ENCODE measurements at places on chromosomes 6 and 20.

DNA sequence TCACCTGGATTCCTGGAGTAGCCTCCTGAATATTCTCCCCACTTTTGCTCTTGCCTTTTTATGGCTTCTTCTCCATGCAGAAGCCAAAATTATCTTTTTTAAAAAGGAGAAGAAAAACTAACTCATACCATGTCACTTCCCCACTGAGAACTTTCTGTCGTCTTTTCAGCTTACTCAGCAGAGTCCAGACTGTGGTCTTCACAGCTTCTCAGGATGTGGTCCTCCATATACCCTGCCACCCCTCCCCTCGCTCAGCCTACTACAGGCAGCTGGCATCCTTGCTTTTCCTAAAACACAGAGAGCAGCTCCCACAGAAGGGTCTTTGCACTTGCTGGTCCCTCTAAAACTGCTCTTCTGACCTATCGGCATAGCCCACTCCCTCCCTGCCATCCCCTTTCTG is 89.4 kb upstream of the ISM1 start:
- peak; percentile 58 for DNase-seq

GRCh38 chr20:535958-536357 is 7.6 kb downstream of the CSNK2A1 start:
- peak; percentile 35 for DNase-seq

DNA sequence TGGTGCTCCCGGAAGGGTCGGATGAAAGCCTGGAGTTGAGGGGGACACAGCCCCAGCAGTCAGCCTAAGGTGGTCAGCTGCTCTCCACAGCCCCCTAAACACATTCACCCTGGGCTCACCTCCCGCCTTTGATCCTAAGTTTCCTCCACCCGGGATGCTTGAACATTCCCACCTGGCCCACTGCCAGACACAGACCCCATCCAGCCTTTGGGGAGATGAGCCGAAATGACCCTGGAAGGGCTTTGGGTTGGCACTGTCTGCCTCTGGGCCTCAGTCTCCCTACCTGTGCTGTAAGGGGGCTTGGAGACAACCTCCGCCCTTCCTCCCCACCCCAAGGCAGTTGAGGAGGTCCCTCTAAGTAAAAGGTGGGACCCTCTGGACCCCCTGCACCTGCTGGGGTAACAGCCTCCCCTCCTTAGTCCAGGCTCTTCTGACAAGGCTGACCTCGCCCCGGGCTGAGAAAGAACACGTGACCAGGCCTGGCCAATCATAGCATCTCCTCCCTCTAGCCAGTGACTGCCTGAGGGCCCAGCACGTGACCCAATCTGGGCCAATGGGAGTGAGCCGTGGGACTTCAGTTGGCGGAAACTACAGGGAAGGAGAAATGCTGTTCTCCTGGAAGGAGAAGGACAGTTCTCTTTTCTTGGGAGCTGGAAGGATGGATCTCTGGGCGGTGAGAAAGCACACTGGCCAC is 16.9 kb upstream of the UBE2V1 start:
- no peak for DNase-seq

GRCh38 chr6:37916675-37917074 is 97.1 kb downstream of the ZFAND3 start:
- DNase-seq: no peak

DNA sequence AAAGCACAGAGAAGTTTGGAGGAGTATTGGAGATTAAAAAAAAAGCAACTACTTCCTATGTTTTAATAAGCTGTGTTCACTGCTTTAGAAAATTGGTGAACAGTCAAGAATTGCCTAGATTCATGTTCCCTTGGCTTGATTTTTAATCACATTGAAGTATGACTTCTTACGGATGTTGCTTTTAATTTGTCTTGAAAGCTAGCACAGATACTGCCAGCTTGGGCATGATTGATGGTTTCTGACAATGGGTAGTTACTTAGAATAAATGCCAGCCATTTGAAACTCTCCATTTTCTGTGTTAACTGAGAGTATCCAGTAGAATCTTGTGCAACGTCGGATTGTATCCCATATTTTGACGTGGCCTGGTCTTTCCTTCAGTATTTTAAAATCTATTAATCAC is 178.0 kb downstream of the DTNBP1 start:
- no peak for DNase-seq

- no peak for DNase-seq
Measured at GRCh38 chr20:11529047-11529446, 388.6 kb upstream of the BTBD3 start.

DNA sequence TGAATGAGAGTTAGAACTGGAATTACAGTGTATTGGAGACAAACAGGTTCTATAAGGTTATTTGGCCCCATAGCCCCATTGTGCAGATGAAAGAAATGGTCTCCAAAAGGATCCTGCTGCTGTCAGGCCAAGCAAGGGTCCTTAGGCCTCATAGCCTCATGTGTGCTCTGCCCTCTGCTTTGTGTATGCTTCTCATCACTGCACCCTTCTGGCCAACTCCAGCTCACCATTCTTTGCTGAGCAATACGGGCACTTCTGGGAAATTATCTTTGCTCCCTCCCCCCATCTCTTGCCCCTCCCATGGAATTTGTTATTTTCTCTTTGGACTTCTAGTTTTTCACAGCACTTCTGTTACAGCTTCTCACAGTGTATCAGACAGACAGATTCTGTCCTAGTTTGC is 298.8 kb downstream of the FOXA2 start:
- no peak for DNase-seq

GRCh38 chr20:48606172-48606840 is 221.5 kb downstream of the PREX1 start:
- no peak for DNase-seq

DNA sequence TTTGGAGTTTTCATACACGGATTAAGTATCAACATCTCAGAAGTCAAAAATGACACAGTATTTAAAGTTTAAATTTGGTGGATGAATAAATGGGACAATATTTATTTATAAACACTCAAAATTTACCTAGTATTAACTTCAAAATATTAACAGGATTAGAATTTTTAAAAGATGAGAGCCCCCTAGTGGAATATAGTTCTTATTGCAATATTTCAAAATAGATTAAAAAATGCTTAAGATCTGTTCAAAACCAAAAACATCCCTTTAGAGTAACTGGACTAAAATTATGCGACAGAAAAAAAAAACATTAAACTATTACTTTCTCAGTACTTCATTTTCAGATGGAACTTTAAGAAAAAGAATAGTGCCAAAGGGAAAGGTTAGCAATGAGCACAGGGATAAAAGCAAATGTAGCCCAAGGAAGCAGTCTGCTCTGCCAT is 56.6 kb downstream of the SNX14 start:
- no peak for DNase-seq

- no peak for DNase-seq
Measured at GRCh38 chr20:60482221-60483008, 524.2 kb downstream of the CDH26 start.

DNA sequence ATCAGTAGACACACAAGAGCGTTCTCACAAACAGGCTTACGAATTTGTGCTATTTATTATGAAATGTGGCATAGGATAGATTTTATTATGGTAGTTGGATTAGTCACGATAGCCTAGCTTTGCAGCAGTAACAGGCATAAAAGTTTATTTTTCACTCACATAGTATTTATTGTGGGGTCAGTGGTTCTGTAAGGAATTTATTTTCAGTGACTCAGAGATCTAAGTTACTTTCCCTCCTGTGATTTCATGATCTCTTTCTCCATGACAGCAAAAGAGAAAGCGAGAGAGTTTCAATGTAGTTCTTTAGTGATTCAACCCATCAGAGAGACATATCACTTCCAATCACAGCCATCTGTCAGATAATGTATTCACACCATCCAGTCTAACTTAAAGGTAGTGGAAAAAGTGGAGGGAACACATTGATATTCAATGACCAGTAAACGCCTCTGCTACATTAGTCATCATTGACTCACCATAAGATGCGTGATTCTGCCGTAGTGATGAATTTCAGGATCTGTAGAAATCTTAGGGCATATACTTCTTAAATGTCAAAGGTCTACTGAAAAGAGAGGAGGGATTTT is 605.5 kb downstream of the HDGFL1 start:
- DNase-seq: no peak

DNA sequence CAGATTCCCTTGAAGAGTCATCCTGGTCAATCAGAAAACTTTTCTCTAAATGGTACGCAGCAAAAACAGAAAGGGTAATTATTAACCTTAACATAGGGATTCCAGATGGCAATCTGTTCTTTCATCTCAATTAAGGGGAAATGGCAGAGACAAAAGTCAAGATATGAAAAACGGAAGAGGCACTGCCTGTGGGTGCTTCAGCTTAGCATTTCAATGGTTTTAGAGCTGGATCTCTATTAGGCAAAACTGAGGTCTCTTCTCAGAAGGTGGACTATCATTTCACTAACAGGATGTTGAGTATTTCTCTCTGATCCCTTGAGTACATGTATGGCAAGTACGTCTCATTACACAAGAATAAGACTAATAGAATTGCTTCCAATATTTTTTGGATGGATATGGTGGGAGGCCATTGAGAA is 296.9 kb downstream of the HIVEP2 start:
- DNase-seq: no peak

DNA sequence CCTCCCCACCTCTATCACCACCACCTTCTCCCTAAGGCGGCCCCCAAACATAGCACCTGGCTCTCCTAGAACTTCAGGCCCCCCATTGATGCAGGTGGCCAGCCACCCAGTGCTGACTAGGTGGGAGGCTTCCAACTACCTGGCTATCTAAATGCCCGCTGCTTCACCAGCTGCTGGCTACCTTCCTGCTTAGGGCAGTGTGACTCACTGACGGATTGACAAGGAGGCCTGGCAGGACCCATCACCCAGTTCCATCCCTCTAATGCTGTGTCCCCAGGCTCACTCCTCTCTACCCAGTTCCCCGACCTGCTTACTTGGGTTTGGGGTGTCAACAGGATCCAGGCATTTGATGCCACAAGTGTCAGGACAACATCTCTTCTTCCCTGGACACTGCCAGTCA is 1.1 kb downstream of the SLPI start:
- DNase-seq: no peak

DNA sequence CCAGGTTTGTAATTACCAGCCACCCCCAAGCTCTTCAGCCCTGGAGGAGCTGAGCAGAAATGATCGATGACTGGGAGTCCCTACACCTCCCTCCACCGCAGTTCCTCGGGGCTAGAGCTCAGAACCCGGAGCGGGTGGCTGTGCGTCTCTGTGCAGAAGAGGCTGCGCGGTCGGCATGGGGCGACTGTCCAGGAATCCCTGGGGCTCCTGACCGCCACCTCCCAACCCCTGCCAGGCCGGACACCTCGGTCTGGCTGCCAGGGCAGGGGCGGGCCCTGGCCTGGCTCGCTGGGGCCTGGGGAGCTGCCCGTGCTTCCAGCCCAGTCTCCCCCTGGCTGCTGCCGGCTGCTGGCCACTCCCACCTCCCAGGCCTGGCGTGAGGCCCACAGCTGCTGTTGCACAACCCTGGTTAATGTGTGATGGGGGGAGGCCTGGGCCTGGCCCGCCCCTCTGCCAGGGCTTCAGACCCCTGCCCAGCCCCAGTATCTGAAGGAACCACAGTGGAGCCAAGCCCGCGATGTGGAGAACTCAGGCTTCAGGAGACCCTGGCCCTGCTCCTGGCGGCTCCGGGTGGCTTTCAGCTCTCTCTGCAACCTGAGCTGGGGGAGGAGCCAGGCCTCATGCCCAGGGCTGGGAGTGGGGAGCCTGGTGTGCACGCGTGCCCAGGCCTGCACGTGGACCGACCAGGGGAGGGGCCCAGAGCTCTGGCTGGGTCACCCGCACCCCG is 1.2 kb downstream of the SLC2A4RG start:
- DNase-seq: peak; percentile 83

GRCh38 chr6:163366288-163366687 is 48.2 kb upstream of the QKI start:
- no peak for DNase-seq

GRCh38 chr6:169866140-169866534 is 114.7 kb downstream of the ERMARD start:
- no peak for DNase-seq

DNA sequence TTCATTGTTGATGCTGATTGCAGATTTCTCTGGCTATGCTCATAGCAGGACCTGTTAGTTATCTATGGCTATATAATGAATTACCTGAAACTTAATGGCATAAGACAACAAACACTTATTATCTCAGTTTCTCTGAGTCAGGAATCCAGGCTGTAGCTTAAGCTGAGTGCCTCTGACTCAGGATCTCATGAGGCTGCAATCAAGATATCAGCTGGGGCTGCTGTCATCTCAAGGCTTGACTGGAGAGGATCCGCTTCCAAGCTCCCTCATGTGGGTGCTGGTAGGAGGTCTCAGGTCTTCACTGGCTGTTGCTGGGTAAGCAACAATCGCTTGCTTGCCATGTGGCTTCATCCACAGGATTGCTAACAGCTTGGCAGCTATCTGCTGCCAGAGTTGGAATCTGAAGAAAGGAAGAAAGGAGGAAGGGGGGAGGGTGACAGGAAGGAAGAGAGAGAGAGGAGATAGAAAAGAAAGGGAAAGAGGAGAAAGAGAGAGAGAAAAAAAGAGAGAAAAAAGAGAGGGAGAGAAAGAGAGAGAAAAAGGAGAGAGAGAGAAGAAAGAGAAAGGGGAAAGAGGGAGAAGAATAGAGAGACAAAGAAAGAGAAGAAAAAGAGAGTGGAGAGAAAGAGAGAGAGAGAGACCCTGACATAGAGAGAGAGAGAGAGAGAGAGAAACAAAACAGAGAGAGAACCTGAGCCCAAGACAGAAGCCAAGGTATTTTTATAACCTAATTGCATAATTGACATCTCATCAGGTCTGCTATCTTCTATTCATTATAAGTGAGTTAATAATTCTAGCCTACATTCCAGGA is 579.0 kb upstream of the BTBD3 start:
- peak; percentile 3 for DNase-seq

DNA sequence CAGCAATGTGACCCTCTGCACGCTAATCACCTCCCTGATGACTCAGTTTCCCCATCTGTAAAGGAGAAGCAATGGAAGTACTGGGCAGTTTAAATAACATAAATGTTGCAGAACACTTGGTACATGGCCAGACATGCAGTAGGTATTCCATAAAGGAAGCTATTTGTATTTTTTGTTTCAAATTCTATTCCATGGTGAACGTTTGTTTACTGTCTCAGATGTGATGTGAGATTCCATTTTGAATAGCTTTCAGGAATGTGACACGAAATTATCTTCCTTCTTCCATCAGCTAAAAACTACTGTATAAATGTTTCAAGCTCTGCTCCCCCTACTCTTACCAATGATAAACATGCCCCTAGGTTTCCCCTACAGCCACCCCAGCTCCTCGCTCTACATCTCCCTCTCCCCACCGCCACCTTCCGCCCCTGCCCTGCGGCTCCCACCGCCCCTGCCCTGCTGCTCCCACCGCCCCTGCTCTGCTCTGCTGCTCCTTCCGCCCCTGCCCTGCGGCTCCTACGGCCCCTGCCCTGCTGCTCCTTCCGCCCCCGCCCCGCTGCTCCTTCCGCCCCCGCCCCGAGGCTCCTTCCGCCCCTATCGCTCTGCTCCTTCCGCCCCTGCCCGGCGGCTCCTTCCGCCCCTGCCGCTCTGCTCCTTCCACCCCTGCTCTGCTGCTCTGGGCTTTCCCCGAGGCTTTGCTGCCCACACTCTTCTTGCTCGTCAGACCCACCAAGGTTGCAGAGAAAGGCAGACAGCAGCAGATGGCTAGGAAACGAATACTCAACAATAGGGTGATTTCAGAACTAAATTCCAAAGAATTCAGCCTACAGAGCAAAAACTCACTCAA is 78.9 kb downstream of the THBS2 start:
- DNase-seq: no peak

All from suppressor macrophage (primary cell).